GM23248 (cell line): ENCODE measurements at places on chromosomes 12 and 14. TPM values are rescaled to one million over a fixed set of nuclear protein-coding genes. Genes with fewer than 3 reads are reported as not detected.

Gene TNFRSF1A
- total RNA-seq: 247 and 343 TPM in 2 replicates

Gene CRADD
- total RNA-seq: 12.9 and 21.5 TPM in 2 replicates

Gene ITFG2
- total RNA-seq: 14.4 and 15.7 TPM in 2 replicates

Gene SIX6
- not detected in 2 replicates for total RNA-seq

Gene PTGDR
- not detected in 2 replicates for total RNA-seq
